ENCODE measurements at places on chromosomes 4 and X. TPM values are rescaled to one million over a fixed set of nuclear protein-coding genes. Genes with fewer than 3 reads are reported as not detected.

Gene LIAS
- 14.9 TPM for total RNA-seq

Gene ATP2B3
- not detected for total RNA-seq

Gene ADH1A
- 0.85 TPM for total RNA-seq

Gene TRIM75
- not detected for total RNA-seq

Gene SPIN3
- 14.9 TPM for total RNA-seq

Gene CCDC160
- 4.9 TPM for total RNA-seq

Gene APELA
- total RNA-seq = 0.25 TPM

DNA sequence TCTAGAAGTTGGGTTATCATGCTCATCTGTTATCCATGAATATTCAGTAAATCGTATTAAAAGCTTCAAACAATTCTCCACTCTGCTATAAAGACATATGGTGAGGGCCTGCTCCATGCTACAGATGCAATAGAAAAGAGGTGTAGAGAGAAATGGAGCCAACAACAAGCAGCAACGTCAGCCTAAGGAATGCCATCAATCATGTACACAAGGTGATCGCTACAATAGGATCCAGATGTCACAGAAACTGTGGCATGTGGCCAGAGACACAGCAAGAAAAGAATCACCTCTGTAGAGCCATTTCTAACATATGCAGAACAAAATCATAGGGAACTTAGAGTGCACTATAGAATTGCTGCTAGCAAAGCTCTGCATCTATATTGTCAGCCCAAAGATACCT, 1188.1 kb downstream of the PCDH7 start:
- H3K36me3 ChIP-seq = no peaks in the 10 kb centered on the region
- H3K4me3 ChIP-seq = no peak overlapping the region
- H3K27me3 ChIP-seq = no peaks in the 10 kb centered on the region
- DNase-seq = no peak
- H3K4me1 ChIP-seq = no peaks in the 10 kb centered on the region
- H3K27ac ChIP-seq = no peak overlapping the region

DNA sequence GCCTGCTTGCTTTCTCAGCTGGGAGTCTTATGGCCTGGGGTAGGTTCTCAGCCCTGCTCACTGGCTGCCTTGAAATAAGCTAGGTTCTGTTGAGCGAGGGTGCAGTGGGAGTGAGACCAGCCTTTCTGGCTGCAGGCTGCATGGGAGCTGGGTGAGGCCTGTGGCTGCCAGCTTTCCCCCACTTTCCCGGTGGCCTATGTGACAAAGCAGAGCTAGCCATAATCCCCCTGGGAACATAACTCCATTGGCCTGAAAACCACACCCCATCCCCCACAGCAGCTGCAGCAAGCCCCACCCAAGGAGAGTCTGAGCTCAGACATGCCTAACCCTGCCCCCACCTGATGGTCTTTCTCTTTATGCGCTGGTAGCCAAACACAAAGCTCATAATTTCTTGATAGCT, 118.9 kb downstream of the KLHL4 start:
- H3K4me3 ChIP-seq = no peak overlapping the region
- no peaks in the 10 kb centered on the region for H3K27me3 ChIP-seq
- H3K27ac ChIP-seq = no peak overlapping the region
- H3K36me3 ChIP-seq = no peaks in the 10 kb centered on the region

GRCh38 chr4:18042754-18043153, 21.2 kb upstream of the LCORL start:
- no peaks in the 10 kb centered on the region for H3K4me1 ChIP-seq
- no peaks in the 10 kb centered on the region for H3K27me3 ChIP-seq
- no peak overlapping the region for H3K27ac ChIP-seq
- H3K4me3 ChIP-seq = no peak overlapping the region
- no peak for DNase-seq

DNA sequence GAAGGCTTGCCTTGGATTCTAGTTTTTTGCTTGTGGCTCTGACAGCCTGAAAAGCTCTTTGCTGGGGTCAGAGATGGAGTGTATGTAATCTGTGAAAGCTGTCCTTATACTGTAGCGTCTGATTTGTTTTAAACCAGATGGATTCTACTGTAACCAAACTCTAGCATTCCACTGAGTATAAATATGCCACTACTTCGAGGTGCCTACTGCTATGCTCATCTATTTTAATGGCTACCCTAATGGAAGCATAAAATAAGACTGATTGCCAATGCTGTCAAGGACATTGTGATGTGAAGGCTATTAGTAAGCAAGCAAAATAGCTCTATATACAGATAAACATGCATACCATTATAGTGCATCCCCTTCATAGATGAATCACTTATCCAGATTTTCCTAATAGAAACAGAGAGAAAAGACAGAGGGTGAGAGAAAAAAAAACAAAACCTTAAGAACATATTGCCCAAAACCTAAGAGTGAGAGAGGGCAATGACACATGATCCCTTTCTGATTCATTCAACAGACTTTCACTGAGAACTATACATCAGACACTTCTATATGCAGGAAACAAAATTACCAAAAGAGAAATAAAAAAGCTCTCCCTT, 1025.8 kb upstream of the LCORL start:
- no peak overlapping the region for H3K4me3 ChIP-seq
- H3K27me3 ChIP-seq = no peaks in the 10 kb centered on the region
- no peak overlapping the region for H3K27ac ChIP-seq
- DNase-seq = no peak

- no peak overlapping the region for H3K27ac ChIP-seq
- peaks cover 3% of the 10 kb centered on the region for H3K4me1 ChIP-seq
- no peak for DNase-seq
Observed at GRCh38 chr4:76836860-76837562, 60.9 kb downstream of the SOWAHB start.

- H3K4me3 ChIP-seq = no peak within 1 kb of the TSS
- DNase-seq = peak; percentile 72
- no peaks in the 10 kb centered on the region for H3K36me3 ChIP-seq
- H3K27me3 ChIP-seq = no peaks in the 10 kb centered on the region
- no peaks in the 10 kb centered on the region for H3K4me1 ChIP-seq
Observed at GRCh38 chr4:99816545-99817308, at the start of gene DAPP1. Gene DAPP1 (plus strand): TSS chr4:99816827. CDS start chr4:99816914, 87 bp downstream.

GRCh38 chr4:95439071-95439470, 109.7 kb downstream of the UNC5C start:
- DNase-seq = no peak
- no peaks in the 10 kb centered on the region for H3K27me3 ChIP-seq
- H3K36me3 ChIP-seq = no peaks in the 10 kb centered on the region
- H3K4me1 ChIP-seq = no peaks in the 10 kb centered on the region

GRCh38 chrX:50838820-50839600, 25.0 kb upstream of the SHROOM4 start:
- H3K27ac ChIP-seq = no peak overlapping the region
- no peak for DNase-seq
- H3K4me3 ChIP-seq = no peak overlapping the region

DNA sequence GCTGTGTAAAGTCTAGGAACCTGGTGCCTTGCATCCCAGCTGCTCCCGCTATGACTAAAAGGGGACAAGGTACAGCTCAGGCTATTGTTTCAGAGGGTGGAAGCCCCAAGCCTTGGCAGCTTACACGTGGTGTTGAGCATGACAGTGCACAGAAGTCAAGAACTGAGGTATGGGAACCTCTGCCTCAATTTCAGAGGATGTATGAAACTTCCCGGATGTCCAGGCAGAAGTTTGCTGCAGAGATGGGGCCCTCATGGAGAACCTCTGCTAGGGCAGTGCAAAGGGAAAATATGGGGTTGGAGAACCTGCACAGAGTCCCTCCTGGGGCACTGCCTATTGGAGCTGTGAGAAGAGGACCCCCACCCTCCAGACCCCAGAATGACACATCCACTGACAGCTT, 76.6 kb downstream of the DDX60 start:
- H3K4me3 ChIP-seq = no peak overlapping the region
- no peak overlapping the region for H3K27ac ChIP-seq
- no peaks in the 10 kb centered on the region for H3K4me1 ChIP-seq
- no peak for DNase-seq
- no peaks in the 10 kb centered on the region for H3K27me3 ChIP-seq
- no peaks in the 10 kb centered on the region for H3K36me3 ChIP-seq

GRCh38 chrX:130091980-130092522, 18.2 kb downstream of the ELF4 start:
- H3K36me3 ChIP-seq = no peaks in the 10 kb centered on the region
- DNase-seq = no peak
- H3K4me1 ChIP-seq = no peaks in the 10 kb centered on the region

DNA sequence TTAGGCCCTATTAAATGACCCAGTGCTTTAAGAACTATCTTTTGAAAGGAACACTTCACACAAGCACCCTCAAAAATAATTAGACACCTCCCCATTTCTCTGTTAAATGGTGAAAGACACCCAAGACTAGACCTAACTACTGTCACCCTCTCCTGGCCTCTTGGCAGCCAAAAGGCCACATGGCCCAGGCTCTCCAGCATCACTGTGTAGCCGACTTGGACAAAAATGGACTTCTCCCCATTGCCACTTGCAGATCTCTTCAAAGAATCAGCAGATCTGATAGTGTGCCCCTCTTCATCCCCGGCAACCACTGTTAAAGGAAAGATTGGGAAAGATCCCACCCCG, 2.0 kb downstream of the MID1IP1 start:
- H3K36me3 ChIP-seq = no peaks in the 10 kb centered on the region
- peaks cover 6% of the 10 kb centered on the region for H3K4me1 ChIP-seq
- DNase-seq = no peak
- H3K27ac ChIP-seq = peak overlapping the region; percentile 92

DNA sequence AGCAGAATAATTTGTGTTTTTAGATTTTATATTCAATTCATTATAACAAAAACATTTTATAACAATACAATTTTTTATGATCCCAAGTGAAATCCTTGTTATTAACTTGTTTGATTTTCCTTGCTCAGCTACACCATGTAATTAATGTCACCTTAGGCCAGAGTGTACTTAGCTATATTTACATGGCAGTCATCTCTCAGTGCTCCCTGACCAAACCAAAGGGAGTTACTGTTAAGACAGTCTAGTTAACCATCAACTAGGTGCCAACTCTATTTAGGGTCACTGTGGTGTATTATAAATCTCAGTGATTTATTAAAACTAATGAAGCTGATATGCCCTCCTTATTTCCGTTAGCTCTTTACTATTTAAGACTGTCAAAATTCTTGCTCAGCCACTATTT, 44.4 kb downstream of the CCDC158 start:
- H3K27me3 ChIP-seq = no peaks in the 10 kb centered on the region
- no peaks in the 10 kb centered on the region for H3K4me1 ChIP-seq
- DNase-seq = no peak
- no peak overlapping the region for H3K27ac ChIP-seq
- no peaks in the 10 kb centered on the region for H3K36me3 ChIP-seq

DNA sequence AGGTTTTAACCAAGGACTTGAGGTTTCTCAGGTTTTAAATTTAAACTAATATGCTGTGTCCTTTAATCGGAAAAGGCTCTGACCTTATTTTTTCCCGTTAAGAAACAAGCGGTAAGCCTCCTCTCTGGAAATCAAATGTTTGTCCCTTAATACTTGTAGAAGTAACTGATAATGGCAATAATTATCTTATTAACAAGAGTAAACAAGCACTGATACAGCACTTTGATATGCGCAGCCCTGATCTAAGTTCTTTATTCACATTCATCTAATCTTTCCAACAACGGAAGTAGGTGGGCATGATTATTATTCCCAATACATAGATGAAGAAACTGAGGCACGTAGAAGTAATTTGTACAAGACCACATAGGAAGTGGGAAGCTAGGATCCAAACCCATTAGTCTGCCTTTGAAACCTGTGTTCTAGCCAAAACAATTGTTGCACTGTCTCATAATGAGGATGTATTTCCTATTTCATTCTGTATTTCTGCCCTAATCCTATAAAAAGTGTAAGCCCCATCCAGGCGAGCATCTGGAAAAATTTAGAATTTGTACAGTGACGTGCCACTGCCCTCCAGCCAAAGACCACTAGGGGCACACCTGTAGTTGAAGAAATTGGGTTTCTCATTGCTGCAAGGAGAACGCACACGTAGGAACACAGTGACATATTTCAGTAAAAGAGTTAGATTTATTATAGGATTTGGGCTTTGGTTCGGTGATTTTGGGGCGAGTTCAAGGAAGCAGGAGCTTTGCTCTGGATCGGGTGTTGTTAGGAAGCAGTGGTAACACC, 606 bp downstream of the CXorf58 start:
- peaks cover 5% of the 10 kb centered on the region for H3K27me3 ChIP-seq
- DNase-seq = peak; percentile 44
- H3K4me1 ChIP-seq = peaks cover 4% of the 10 kb centered on the region
- no peaks in the 10 kb centered on the region for H3K36me3 ChIP-seq

DNA sequence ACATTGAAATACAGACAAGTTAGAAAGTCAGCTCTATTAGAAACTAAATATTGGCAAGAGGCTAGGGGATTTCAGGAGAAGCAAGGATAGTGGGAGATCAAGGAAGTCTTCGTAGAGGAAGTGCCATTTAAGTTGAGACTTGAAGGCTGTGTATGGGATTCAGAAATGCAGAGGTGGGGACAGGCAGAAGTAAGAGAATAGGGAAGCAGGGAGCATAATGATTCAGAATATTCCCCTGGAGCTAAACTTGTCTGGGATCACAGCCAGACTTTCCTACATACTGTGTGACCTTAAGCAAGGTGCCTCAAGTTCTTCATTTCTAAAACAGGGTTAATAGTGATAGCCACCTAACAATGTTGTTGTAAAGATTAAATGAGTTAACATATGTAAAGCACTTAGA, 108.8 kb downstream of the DDIT4L start:
- no peak overlapping the region for H3K27ac ChIP-seq
- H3K4me3 ChIP-seq = no peak overlapping the region
- DNase-seq = no peak
- H3K36me3 ChIP-seq = no peaks in the 10 kb centered on the region
- H3K4me1 ChIP-seq = no peaks in the 10 kb centered on the region
- no peaks in the 10 kb centered on the region for H3K27me3 ChIP-seq

- H3K4me1 ChIP-seq = peaks cover 3% of the 10 kb centered on the region
- peak; percentile 87 for DNase-seq
- H3K4me3 ChIP-seq = no peak overlapping the region
- no peak overlapping the region for H3K27ac ChIP-seq
Observed at GRCh38 chr4:1644891-1645657, 39.0 kb downstream of the FAM53A start.
